ENCODE measurements at places on chromosomes 11 and 22.

GRCh38 chr11:119318240-119319135 is 1.6 kb upstream of the MCAM start:
- no peak for DNase-seq

DNA sequence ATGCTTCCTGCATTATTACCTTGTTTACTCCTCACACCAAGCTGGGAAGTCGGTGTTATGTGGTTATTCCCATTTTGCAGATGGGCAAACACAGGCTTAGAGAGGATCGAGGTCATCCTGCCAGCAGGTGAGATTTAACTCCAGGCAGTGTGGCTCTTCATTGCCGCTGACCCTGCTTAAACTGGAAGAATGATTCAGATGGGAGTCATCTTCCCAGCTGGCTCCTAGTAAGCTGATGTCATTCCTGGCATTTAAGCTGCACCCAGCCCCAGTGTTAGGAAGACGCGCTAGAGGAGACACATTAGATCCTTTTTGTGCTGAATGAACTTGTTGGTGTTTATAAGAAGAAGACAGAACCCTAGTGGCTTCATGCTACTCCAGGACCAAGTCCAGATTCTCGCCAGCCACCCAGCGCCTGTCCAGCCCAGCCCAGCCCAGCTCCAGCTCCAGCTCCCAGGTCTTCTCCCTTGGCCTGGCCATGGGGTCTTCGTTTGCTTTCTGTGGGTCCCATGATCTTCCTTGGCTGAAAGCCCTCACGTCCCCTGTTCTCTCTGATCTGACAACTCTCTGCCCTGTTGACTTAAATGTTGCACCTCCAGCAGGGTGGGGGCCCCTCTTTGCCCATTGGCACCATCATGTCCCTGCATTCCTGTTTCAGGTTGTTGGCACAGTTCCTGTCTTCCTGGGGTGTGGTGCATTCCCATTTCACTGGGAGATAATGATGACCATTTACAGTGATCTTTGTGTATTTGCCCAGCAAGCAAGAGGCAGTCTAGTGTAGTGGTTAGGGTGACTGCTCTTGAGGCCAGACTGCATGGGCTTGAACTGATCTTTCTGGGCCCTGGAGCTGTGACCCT is 13.6 kb downstream of the PARVB start:
- no peak for DNase-seq

GRCh38 chr11:15724601-15725000 is 609.9 kb downstream of the INSC start:
- no peak for DNase-seq

DNA sequence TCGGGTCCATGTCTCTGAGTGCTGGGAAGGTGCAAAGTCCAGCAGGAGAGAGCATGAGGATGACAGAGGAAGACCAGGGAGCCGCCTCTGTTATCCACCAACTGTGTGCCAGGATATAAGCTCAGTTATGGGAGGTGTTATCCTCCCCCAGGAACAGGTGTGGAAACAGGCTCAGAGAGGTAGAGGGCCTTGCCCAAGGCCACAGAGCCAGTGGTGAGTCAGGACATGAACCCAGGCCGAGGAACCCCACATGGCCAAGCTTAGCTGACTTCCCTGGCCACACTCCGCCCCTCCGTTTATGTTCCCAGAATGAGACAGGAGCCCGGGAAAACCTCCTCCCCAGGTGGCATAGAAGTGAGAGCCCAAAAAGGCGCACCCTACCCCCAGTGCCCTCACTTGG is 50.3 kb downstream of the ISX start:
- DNase-seq, result no peak

DNA sequence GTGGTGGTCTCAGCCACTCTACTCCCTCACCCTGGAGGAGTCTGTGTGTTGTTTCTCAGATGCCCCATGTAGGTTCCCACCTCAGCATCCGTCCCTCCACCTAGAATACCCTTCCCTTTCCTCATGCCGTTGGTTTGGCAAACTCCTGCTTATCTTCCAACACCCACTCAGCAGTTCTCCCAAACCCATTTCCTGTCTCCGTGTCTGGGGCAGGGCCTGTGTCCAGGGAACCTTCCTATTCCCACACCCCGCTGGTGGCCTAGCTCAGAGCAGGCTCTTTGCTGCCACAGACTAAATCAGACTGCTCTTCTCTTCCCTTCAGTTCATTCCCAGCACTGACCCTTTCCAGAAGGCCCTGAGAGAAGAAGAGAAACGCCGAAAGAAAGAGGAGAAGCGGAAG is 7.5 kb upstream of the SREBF2 start:
- DNase-seq, result no peak

GRCh38 chr11:10461276-10461790 is 6.3 kb downstream of the AMPD3 start:
- no peak for DNase-seq

GRCh38 chr11:106131998-106132397 is 54.5 kb downstream of the AASDHPPT start:
- no peak for DNase-seq

GRCh38 chr22:21937821-21938070 is 14.9 kb downstream of the PPM1F start:
- no peak for DNase-seq

GRCh38 chr11:797296-798092 is 587 bp downstream of the SLC25A22 start:
- DNase-seq, result peak; percentile 80

DNA sequence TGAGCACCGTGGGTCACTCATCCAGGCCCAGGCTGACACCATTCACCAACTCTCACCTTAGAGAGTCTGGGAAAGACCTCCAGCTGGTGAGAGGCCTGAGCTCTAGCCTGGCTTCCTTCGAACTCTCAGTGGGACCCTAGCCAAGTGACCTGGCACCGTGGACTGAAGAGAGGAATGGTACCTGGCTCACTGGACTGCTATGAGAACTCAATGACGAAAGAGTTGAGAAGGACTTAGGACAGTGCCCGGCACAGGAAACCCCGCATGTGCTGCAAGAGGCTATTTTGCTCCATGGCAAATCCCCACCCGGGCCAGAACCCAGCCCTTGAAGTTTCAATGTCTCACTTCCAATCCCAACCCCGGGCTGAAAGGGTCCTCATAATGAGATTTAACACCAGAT is 605 bp upstream of the RAPSN start:
- DNase-seq, result no peak

DNA sequence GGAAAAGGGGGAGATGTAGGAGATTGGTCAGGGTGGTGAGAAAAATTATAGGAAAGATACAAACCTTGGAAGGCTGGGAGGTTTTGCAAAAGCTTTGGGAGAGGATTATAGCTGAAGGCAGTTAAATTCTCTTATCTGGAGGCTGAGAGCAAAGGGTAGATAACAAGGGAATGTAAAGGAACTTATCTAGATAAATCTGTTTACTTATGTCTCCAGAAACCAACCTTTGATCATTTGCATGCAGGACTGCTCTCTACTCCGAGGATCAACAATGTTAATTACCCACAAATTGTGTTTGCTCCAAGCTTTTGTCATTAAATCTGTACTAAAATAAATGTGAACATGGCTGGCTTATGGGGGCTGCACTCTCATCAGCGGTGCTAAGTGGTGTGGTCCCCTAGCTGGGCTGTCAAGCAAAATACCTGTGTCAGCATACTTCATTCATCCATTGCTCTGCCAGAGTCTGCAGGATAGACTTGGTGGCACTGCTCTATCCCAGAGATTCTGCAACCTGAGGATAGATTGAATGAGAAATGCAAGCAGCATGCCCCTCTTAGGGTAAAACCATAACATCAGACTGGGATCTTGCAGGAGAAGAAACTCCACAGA is 1599.2 kb upstream of the TENM4 start:
- DNase-seq, result no peak
